MCF 10A (cell line): ENCODE measurements at places on chromosomes 6 and 20.
A peak's percentile ranks its signal among the peaks of the same experiment; 100 is the strongest.

DNA sequence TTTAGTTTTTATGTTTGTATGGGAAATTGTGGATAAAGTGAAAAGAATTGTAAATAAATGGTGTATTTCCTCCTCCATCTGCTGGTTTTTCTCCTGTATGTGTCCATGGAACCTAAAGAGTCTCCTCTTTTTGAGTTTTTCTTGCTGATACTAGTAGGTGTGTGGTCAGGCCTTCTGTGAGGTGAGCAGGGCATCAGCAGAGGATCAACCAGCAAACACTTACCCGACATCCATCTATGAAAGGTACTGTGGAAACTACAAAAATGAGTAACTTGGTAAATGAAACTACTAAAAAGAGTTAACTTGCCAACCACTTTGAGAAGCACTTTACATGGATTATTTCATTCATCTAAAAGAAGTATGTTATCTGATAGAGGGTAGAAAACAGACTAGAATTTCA lies 20.9 kb upstream of the RNF8 start:
- no peak for DNase-seq

GRCh38 chr6:996271-996852 lies 303.4 kb upstream of the EXOC2 start:
- no peak for DNase-seq

GRCh38 chr6:56250266-56250665 lies 2.9 kb upstream of the COL21A1 start:
- DNase-seq, result no peak

- DNase-seq, result no peak
Observed at GRCh38 chr6:63441266-63441956, 121.6 kb upstream of the LGSN start.

DNA sequence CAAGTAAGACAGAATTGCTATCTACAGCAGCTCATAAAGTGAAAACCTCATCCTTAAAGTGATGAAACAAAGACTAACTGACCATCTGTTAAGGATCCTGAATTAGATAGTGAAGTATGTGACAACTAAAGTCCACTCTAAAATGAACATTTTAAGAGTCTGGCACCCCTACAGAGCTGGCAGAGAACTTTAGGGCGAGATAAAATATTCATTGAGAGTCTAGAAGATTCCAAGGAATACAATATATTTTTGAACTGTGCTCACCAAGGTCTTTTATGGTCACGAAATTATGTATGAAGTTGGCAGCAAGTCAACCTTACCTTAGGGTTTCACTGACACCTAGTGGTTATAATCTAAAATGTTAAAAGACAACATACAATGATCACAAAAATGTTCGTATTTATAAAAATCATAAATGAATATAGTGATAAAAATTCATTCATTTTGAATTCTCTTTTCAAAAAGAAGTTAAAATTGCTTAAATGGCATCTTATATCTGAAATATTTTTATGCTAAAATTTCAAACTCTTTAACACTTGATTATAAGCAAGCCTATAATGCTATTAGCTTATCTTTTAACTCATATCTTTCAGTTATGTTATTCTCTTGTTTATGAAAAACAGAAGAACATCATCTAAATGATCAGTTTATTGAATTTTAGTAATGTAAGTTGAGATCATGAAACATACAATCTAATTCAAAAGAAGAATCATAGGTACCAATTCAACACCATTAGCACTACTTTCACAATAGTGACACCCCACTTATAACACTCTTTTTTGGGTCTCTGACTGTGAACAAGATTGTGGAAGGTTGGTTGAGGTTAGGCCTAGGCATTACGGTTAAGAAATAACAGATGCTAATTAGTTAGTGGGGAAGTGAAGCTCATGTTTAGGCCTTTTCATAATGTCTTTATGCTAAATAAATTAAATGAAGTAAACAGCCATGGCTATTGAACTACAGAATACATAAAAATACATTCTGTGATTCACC lies 27.5 kb downstream of the RSPH3 start:
- peak; percentile 63 for DNase-seq

DNA sequence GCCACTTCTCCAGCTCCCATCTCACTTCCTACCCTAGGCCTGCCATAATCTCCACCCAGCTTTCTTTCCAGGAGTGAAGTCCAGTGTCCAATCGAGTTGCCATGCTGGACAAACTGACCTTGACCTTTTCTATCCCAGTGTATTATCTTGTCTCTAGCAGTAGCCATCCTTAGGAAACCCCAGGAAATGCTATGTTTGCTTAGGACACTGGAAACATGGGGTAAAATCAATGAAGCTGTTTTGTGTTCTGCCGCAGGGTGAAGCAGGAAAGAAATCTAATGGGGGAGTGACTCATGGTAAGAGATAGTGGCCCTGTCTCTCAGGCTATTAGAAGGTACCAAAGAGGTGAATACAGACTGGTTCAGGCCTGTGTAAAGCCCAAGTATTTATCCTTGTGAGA lies 1110.1 kb upstream of the FLRT3 start:
- no peak for DNase-seq

DNA sequence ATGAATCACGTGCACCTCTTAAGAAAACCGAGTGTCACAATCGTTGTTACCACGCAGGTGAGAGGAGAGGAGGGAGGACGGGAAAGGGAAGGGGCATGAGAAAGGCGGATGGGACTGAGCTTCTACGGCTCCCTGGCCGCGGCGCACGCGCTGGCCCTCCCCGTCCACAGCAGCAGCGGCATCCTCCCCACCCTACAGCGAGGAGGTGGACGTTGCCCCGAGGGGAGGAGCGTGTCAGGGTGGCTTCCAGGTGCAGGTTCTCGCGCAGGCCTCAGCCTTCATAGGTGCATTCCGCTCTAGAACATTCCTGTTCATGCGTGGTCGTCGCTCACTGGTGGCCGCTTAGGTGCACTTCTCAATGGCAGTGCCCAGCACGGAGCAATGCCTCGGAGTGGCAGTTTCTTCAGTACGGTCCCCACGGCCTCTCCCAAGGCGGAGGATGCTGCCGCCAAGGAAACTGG lies 29.7 kb upstream of the AFDN start:
- no peak for DNase-seq

DNA sequence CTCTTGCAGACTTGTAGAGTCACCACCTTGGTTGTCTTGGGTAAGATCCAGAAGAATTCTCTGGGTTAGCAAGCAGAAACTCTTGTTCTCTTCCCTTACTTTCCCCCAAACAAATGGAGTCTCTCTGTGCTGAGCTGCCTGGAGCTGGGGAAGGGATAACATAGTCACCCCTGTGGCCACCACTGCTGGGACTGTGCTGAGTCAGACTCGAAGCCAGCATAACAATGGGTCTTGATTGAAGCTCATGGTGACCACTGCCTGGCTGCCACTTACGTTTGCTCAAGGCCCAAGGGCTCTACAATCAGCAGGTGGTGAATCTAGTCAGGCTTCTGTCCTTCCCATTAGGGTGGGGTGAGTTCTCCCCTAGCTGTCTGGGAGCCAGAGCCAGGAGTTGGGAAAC lies 15.4 kb upstream of the ERVFRD-1 start:
- peak; percentile 23 for DNase-seq
